ENCODE measurements at places on chromosomes 6 and 20. TPM values are rescaled to one million over a fixed set of nuclear protein-coding genes. Genes with fewer than 3 reads are reported as not detected.

Gene TCP11
- total RNA-seq = 0.24 TPM

- peaks cover 13% of the 10 kb centered on the region for H3K4me1 ChIP-seq
- no peak overlapping the region for H3K27ac ChIP-seq
- H3K27me3 ChIP-seq = peaks cover 78% of the 10 kb centered on the region
- DNase-seq = peak; percentile 48
These were observed 659 bp downstream of the SLC35F1 start for GRCh38 chr6:117907601-117908245.

Gene ULBP2
- 0.23 TPM for total RNA-seq

Gene SDCBP2
- 3.4 TPM for total RNA-seq

Gene C6orf132
- total RNA-seq = 22.4 TPM

GRCh38 chr6:96816301-96816817 lies 20.9 kb downstream of the GPR63 start:
- no peak for DNase-seq
- peak overlapping the region; percentile 99 for H3K27ac ChIP-seq
- peaks cover 9% of the 10 kb centered on the region for H3K36me3 ChIP-seq
- H3K4me1 ChIP-seq = peaks cover 41% of the 10 kb centered on the region
- peak overlapping the region; percentile 68 for H3K4me3 ChIP-seq

Gene WFDC10B
- not detected for total RNA-seq

Gene SEL1L2
- not detected for total RNA-seq

GRCh38 chr6:164612751-164613150 lies 696.7 kb downstream of the C6orf118 start:
- H3K27me3 ChIP-seq = no peaks in the 10 kb centered on the region
- peaks cover 7% of the 10 kb centered on the region for H3K4me1 ChIP-seq
- H3K36me3 ChIP-seq = no peaks in the 10 kb centered on the region
- H3K4me3 ChIP-seq = no peak overlapping the region
- DNase-seq = no peak

DNA sequence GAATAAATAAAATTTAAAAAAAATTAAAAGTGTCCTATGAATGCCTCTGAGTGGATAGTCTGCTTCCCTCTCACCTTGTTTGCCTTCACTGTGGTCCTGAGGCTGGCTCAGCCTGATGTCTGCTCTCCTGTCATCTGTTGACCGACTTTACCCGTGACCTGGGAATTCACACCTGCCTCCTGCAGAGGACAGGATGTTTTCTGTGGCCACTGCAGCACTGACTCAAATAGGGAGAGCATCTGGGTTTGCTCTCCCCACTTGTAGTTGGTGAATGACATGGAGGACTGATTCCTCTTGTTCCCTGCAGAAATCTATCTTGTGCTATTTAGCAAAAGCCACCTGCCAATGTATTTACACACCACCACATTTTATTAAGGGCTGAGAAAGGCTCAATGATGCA lies 52.4 kb upstream of the ERVFRD-1 start:
- peaks cover 13% of the 10 kb centered on the region for H3K4me1 ChIP-seq
- no peaks in the 10 kb centered on the region for H3K27me3 ChIP-seq
- no peaks in the 10 kb centered on the region for H3K36me3 ChIP-seq
- no peak overlapping the region for H3K27ac ChIP-seq

Gene SLC22A7
- total RNA-seq = not detected

- H3K4me1 ChIP-seq = peaks cover 37% of the 10 kb centered on the region
- peak overlapping the region; percentile 94 for H3K27ac ChIP-seq
- DNase-seq = no peak
- H3K27me3 ChIP-seq = no peaks in the 10 kb centered on the region
These were observed 95.3 kb downstream of the NFATC2 start for GRCh38 chr20:51447097-51447764.

DNA sequence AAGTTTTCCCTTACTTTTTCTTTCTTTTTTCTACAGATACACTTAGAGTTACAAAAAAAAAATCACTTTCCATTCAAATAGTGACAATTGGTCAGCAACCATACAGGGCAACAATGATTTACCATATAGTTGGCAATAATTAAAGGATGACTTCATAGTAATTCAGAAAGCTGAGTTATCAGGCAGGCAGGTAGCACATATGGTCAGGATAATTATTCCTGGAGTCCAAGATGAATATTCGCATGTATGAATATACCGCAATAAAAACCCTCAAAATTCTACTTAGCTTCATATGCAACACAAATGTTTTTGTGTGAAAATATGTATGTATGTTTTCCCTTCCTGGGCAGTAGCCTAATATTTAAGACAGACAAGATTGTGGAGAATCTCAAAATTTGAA lies 34.5 kb downstream of the COL19A1 start:
- no peak overlapping the region for H3K4me3 ChIP-seq
- H3K36me3 ChIP-seq = no peaks in the 10 kb centered on the region
- H3K27ac ChIP-seq = no peak overlapping the region
- no peak for DNase-seq

- no peak for DNase-seq
- no peak overlapping the region for H3K27ac ChIP-seq
- H3K4me1 ChIP-seq = peaks cover 22% of the 10 kb centered on the region
- no peaks in the 10 kb centered on the region for H3K27me3 ChIP-seq
- peaks cover 13% of the 10 kb centered on the region for H3K36me3 ChIP-seq
These were observed 646 bp downstream of the HMGA1 start for GRCh38 chr6:34237316-34237721.

DNA sequence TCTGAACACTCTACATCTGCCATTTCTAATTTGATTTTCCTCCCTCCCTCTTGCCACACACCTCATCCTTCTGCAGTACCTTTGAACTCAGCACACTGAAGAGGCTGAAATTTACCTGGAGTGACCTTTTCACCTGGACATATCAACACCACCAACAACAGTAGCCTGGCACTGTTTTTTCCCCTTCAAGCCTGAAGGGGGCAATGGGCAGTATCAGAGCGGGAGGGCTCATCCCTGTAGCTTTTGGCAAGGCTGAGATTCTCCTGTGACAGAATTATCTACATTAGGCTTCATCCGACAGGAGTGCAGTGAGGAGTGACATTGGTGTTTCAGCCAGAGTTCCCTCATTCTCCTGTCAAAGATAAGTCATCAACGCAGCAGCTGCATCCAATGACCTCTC lies 312.8 kb upstream of the SPTLC3 start:
- peaks cover 16% of the 10 kb centered on the region for H3K4me1 ChIP-seq
- H3K27ac ChIP-seq = no peak overlapping the region
- H3K27me3 ChIP-seq = no peaks in the 10 kb centered on the region
- no peaks in the 10 kb centered on the region for H3K36me3 ChIP-seq
- no peak overlapping the region for H3K4me3 ChIP-seq

DNA sequence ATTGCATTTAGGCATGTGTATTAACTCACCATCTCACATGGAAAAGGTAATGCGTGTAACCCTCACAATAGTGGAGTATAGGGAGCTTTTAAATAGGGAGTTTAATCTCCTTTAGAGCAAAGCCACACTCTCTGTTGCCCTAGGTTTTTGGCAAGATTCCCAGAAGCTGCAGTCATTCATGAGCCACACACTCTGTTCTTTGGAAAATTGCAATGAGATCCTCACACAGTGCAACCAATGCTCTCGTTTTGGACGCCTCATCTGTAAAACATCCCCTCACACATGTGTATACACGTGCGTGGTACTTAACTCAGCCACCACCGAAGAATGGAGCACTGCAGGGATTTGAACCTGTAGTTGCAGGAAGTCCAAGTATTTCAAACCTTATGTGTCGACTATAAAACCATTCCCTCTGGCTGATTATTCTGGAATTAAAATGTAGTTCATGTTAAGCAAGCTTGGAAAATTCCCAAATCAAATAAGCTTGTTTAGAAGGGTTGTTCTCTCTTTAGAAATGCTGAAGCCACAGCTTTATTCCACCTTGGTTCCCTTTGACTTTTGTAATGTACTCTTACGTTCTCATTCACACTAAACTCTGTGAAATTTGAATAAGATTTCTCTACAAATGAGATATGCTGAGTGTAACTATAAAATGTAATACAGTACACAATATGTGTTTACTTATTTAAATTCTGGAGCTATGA lies 489.8 kb upstream of the MANEA start:
- no peak for DNase-seq
- H3K4me3 ChIP-seq = no peak overlapping the region
- no peaks in the 10 kb centered on the region for H3K27me3 ChIP-seq
- no peak overlapping the region for H3K27ac ChIP-seq

DNA sequence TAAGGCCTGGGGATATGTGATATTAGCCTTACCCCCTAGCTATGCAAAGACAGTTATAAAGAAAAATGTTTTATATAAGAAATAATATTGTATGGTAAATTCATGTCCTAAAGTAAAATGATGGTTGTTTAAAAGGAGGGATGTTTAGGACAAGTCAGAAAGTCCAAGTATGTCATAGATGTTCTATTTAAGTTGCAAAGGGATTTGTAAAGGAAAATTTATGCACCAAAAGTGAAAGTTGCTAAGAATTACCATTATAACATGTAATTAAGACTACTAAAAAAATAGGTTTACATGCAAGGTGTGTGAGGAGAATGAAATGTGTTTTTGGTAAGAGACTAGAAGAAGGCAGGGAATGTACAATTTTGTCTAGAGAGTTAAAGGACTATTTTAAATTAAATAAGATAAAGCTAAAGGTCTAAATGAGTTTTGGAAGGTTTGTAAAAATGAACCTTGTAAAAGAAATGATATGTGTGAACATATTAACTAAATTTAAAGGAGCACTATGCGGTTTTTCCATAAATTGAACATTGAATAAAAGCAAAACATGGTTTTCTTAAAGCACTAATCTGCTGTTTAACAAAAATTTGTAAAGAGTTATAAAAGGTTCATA lies 22.7 kb upstream of the GOPC start:
- no peak overlapping the region for H3K4me3 ChIP-seq
- H3K27me3 ChIP-seq = no peaks in the 10 kb centered on the region
- DNase-seq = no peak

Gene PHF10
- total RNA-seq = 75.9 TPM

GRCh38 chr20:4170621-4171537 lies 155.5 kb upstream of the RNF24 start:
- H3K27ac ChIP-seq = no peak overlapping the region
- H3K27me3 ChIP-seq = peaks cover 3% of the 10 kb centered on the region
- DNase-seq = no peak
- H3K4me1 ChIP-seq = peaks cover 29% of the 10 kb centered on the region
- H3K4me3 ChIP-seq = peak overlapping the region; percentile 58

Gene RAB32
- 21.3 TPM for total RNA-seq

Gene FAXC
- 13.9 TPM for total RNA-seq

GRCh38 chr20:39164642-39165041 lies 202.5 kb downstream of the DHX35 start:
- H3K36me3 ChIP-seq = no peaks in the 10 kb centered on the region
- H3K27me3 ChIP-seq = peaks cover 44% of the 10 kb centered on the region
- H3K4me1 ChIP-seq = no peaks in the 10 kb centered on the region
- H3K4me3 ChIP-seq = no peak overlapping the region
- DNase-seq = no peak

DNA sequence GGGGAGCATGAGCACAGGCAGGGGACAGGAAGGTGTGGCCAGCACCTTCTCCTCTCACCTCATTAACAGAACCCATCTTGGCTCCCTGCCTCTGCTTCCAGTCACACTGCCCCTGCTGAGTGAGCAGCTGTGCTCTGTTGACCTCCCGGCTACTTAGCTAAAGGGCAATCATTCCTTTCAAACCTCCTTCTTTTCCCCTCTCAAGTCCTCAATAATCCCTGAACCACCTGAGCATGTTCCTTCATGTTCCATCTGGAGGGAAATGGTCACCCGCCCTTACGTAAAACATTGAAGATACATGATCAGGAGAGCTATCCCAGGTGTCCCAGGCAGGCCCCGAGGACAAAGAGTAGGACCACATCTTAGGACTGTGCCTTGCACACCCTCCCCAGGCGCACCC lies 21.7 kb upstream of the MRPS10 start:
- H3K4me3 ChIP-seq = no peak overlapping the region
- H3K27me3 ChIP-seq = no peaks in the 10 kb centered on the region
- no peak for DNase-seq

DNA sequence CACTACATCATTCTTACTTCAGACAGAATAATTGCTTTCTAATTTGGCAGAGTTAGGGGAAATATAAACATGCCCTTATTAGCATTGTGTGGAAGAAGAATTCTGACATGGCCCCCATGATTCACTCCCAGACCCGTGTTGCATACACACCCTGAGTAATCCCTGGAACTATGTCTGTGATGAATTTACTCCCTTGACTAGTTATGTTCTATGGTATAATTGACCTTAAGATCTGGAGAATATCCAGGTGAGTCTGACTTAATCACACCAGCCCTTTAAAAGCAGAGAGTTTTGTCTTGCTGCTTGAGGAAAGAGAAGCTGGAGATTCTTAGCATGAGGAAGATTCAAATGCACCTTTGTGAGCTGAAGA lies 262.9 kb downstream of the SOX4 start:
- H3K4me3 ChIP-seq = no peak overlapping the region
- peak overlapping the region; percentile 35 for H3K27ac ChIP-seq
- peaks cover 26% of the 10 kb centered on the region for H3K4me1 ChIP-seq
- no peak for DNase-seq
- H3K27me3 ChIP-seq = no peaks in the 10 kb centered on the region

- DNase-seq = no peak
- H3K4me1 ChIP-seq = no peaks in the 10 kb centered on the region
- H3K36me3 ChIP-seq = peaks cover 28% of the 10 kb centered on the region
These were observed 28.8 kb upstream of the GNRH2 start for GRCh38 chr20:3014662-3015061.

Gene CDH26
- total RNA-seq = 0.49 TPM

DNA sequence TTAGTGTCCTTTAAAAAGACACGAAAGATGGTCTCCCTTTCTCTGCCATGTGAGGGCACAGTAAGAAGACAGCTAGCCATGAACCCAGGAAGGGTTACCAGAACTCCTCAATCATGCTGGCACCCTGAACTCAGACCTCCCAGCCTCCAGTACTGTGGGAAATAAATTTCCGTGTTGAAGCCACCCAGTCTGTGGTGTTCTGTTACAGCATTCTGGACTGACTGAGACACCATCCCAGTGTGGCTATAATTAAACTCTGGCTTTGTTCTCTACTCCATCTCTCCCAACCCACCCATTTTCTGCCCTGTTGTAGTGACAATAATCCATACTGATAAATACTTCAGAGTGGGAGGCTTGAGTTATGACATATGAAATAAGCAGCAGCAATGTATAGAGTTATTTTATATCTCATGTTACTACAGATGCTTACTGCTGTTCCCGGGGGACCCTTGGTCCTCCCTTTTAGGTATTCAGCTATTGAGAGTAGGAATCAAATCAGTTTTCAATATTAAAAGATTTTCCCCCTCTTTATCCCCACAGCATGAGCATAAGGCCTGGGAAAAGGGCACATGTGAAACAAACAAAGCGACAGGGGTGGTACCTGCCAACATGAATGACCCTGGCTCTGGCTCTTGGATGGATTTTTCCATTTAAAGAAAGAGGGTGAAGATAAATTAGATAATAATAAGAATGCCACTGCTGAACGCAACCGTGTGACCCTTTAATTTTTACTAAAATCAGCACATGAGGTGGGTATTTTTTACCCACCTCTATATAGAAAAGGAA lies 224.3 kb upstream of the SLC35B3 start:
- H3K27ac ChIP-seq = no peak overlapping the region
- no peak overlapping the region for H3K4me3 ChIP-seq
- no peak for DNase-seq
- no peaks in the 10 kb centered on the region for H3K36me3 ChIP-seq
- no peaks in the 10 kb centered on the region for H3K27me3 ChIP-seq
